Dorsolateral prefrontal cortex (tissue), 122 donors: ENCODE measurements at places on chromosomes 16 and 17.
A peak's percentile ranks its signal among the peaks of the same experiment; 100 is the strongest.

GRCh38 chr17:58335779-58336455 is 7.3 kb upstream of the TSPOAP1 start:
- DNase-seq: no peak

GRCh38 chr16:3088925-3089716 is 10.0 kb downstream of the ZSCAN10 start:
- DNase-seq: no peak

DNA sequence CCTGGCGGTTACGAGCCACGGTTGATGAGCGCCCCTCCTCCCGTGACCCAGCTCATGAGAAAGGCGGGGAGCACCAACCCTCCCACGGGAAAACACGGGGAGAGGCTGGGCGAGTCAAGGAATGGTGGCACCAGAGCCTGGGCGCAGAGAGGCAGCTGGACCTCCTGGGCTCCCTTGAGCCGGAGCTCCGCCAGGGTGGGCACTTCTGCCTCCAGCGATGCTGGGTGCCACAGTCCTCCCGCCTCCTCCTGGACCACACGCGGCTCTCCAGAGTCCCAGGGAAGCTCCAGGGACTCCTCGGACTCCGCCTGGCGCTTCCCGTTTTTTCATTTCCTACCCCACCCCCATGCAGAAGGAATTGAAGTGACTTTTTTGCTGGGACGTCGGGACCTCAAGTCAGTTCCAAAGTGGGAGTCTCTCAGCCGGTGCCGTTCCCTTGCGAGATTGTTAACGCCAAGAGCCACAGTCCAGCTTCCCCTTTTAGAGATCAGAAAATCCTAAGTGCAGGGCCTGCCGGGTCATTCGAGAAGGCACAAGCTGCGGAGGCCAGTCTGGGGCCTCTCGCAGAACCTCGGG is 6.6 kb upstream of the CBX8 start:
- DNase-seq: no peak

- DNase-seq: peak; percentile 82
Observed at GRCh38 chr17:57889892-57890856, 40.3 kb upstream of the MRPS23 start.

GRCh38 chr16:69049603-69050375 is 55.7 kb upstream of the HAS3 start:
- DNase-seq: no peak

- DNase-seq: no peak
Observed at GRCh38 chr16:19127205-19127604, 13.4 kb downstream of the ITPRIPL2 start.
